ENCODE measurements at places on chromosomes 6 and 20.

DNA sequence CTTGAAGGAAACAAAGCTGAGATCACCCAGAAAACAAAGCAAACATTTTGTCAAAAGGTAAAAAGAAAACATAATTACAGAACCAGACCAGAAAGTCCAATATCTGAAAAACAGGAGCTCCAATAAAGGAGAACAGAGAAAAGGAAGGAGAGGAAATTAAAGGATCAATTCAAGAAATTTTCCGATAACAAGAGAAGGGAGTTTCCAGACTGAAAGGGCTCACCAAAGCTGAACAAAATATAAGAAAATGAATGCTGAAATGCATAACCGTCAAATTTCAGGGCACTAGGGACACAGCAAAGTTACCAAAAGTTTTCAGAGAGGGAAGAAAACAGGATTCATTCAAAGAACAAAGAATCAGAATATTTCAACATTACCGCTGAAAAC is 23.9 kb downstream of the ILRUN start:
- DNase-seq: no peak

DNA sequence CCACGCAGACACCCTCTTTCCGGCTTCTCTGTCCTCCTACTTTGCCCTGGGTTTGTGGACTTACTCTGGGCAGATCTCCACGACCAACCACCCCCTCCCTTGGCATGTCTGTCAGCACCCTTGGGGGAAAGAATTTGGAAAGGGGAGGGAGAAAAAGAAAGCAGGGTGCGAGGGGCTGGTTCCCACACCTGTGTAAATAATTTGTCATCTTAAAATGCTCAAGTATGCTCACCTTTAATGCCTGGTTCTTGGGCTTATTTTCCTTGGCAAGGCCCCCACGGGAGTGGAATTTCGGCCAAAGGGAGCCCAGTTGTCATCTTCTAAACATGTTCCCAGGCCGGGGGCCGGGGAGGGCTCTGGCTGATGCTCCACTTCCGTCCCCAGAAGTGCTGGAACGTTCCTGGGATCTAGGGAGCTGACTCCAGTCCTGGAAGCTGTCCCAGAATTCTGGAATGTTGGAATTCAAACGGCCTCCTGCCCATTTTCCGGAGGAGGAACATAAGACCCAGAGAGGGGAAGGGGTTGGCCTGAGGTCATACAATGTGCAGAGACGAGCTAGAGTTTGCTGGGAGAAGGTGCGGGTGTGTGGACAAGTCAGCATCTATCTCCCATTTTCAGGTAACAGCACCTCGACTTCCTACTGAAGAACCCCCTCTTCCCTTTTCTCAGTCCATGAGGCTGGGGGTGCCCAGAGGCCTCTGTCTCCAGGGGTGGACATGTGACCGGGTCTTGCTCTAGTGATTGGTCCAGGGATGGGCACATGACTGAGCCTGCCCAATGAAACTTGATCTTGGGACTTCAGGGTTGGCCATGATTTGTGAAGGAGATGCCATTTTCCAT is 122.3 kb downstream of the CEBPB start:
- DNase-seq: no peak

DNA sequence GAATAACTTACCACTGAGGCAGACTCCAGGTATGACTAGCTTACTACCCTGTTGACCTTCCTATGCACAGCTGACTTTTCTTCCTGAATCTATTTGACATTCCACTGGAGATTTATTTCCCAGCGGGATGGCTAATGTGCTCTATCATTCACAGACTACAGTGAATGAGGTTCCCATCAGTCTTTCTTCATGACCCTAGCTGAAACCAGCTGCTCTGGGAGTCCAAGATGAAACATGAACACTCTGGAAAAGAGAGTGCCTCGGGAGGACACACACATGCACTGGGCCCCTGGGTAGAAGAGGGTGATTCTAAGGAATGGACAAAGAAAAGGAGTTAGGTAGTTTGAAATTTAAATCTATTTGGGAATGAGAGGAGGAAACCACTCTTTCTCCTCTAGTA is 82.6 kb upstream of the DST start:
- no peak for DNase-seq

DNA sequence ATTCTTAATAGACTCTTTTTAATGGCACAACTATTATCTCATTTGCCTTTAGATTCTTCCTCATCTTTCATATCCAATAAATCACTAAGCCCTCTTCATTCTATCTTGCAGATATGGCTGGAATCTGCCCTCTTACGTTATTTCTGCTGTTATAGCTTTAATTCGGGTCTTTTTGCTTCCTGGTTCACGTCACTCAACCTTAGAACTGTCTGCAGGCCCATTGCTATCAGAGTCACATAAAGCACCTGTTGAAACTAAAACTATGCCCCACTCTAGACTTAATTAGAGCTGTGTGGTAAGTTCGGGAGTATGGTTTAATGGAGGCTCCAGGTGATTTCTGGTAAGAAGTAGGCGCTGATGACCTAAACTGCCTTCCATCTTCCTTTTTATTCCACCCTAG is 988 bp downstream of the QRSL1 start:
- no peak for DNase-seq

DNA sequence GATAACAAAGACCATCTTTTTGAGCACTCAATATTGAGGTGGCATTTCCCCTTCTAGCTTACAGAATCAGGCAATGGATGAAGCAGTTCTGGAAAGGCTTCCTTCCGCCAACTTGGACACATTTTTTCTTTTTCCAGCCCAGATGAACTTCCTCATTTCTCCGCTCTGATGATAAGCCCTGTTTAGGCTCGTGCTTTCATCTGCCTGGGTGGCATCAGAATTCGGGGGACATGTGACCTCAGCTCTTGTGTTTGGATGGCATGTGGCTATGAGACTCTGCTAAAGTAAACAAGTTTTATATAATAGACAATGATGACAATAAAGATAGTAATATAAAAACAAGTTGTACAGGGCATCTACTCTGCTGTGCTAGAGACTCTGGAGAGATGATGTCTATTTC is 796.7 kb downstream of the DHX35 start:
- no peak for DNase-seq

DNA sequence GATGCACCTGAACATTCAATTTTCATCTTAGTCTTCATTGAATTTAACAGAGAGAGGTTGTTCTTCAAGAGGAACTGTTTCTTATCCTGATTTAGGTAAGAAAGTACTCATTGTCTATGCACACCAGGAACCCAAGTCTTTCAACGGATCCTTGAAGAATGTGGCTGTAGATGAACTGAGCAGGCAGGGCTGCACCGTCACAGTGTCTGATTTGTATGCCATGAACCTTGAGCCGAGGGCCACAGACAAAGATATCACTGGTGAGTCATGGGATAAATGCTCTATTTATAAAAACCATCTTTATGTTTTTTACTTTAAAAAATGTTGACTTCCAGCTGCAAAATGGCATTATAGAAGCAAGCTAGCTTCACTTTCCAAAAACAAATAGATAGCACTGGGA is 10.2 kb downstream of the NQO2 start:
- no peak for DNase-seq

GRCh38 chr6:111057074-111057752 is 30.1 kb upstream of the SLC16A10 start:
- DNase-seq: peak; percentile 15
